ENCODE measurements at places on chromosomes 3 and 15.

DNA sequence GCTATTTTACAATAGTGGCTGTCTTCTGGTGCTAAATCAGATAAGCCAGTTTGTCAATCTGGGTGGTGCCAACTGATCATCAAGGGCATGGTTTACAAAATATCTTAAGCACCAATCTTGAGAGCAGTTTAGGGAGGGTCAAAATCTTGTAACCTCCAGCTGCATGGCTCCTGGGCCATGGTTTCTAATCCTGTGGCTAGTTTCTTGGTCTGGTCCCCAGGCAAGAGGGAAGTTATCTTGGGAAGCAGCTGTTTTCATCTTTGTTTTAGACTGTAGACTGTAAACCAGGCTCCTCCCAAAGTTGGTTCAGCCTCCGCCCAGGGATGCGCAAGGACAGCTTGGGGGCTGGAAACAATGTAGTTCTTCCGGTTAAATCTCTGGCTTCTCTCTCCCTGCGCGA, 166.8 kb downstream of the IL1RAP start:
- no peak for DNase-seq

- DNase-seq: no peak
Measured at GRCh38 chr3:37190667-37191066, 16.3 kb upstream of the LRRFIP2 start.

DNA sequence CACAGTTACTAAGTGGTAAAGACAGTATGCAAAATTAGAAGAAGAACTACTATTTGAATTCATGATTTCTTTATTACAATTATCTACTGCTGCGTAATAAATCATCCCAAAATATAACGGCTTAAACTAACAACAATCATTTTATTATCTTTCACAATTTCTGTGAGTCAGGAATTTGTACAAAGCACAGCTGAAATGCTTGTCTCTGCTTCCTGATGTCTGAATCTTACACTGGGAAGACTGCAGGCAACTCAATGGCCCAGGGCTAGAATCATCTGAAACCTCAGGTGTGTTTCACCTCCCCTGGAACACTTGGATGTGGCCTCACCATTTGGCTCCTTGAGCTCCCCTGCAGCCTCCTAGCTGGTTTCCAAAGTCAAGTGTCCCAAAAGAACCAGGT, 145.1 kb downstream of the MAGI1 start:
- no peak for DNase-seq

- DNase-seq: no peak
Measured at GRCh38 chr3:27681249-27681748, 40.8 kb downstream of the EOMES start.

GRCh38 chr15:86337071-86337470, 257.4 kb downstream of the AGBL1 start:
- DNase-seq: no peak
